ENCODE measurements at places on chromosomes 5 and 9.

- DNase-seq, result no peak
Measured at GRCh38 chr9:83959061-83959460, 21.0 kb downstream of the HNRNPK start.

- DNase-seq, result no peak
Measured at GRCh38 chr5:61245936-61246335, 83.7 kb upstream of the SMIM15 start.

DNA sequence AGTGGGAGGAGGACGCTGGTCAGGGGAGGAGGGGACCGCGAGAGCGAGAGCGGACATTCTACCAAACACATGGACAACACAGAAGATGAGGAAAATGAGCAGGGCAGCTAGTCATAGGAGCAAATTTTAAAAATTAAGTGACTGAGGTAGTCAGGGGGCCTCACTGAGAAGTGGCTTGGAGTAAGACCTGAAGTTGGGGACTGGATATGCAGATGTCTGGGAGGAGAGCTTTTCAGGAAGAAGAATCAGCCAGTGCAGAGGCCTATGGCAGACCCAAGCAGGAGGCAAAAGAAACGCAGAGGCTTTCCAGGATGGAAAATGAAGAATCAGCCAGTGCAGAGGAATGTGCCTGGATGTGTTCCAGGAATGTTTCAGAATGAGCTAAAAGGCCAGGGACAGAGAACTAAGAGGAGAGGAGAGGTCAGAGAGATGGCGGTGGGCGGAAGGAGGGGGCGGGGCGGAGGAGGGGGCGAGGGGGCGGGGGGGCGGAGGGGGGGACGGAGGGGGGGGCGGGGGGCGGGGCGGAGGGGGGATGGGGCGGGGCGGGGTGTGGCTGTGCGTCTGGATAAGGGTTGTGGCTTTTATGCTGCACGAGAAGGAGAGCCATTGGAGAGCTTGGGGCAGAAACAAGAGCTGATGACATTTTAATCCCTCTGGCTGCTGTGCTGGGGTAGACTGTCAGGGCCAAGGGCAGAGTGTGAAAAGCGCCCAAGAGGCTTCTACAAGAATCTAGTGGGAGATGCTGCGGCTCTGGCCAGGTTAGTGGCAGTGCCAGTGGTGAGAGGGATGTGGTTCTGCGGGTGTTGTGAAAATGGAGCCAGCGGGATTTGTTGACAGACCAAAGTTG is 129.6 kb downstream of the KCNIP1 start:
- DNase-seq, result no peak

GRCh38 chr9:133971121-133971951 is 20.8 kb downstream of the VAV2 start:
- peak; percentile 42 for DNase-seq

- DNase-seq, result no peak
Measured at GRCh38 chr5:158484150-158484549, 615.6 kb downstream of the EBF1 start.

DNA sequence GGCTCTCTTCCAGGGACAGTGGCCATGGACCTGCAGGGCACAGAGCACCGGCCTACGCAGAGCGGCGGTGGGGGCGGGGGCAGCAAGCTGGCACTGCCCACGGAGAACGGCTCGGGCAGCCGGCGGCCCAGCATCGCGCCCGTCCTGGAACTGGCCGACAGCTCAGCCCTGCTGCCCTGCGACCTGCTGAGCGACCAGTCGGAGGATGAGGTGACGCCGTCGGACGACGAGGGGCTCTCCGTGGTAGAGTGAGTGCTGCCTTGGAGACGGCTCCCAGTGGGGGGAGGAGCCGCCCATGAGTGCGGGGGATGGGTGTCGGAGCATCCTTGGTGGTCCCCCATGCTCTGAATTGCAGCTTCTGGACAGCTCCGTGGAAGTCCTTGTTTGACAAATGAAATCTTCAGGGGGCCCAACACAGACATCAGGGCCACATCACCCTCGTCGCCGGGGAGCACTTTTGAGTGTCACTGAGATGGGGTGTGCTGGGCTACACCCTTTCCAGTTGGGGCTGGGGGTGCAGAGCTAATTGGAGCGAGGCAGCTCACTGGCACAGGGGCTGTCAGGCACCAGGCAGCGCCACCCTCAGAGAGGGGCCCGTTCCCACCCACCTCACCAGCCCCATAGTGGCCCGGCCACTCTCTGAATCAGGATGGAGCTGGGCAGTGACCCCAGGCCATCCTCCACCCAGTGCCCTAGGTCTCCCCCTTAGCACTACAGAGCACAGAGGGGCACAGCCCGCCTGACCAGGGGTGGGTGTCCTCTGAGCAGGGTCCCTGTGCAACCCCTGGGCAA is 70.9 kb downstream of the KCNT1 start:
- DNase-seq, result no peak

- no peak for DNase-seq
Measured at GRCh38 chr5:77311214-77311571, 100.7 kb downstream of the PDE8B start.

GRCh38 chr5:21680196-21680595 is 1172.9 kb downstream of the CDH12 start:
- no peak for DNase-seq

GRCh38 chr9:89204801-89205200 is 26.2 kb upstream of the SHC3 start:
- no peak for DNase-seq

DNA sequence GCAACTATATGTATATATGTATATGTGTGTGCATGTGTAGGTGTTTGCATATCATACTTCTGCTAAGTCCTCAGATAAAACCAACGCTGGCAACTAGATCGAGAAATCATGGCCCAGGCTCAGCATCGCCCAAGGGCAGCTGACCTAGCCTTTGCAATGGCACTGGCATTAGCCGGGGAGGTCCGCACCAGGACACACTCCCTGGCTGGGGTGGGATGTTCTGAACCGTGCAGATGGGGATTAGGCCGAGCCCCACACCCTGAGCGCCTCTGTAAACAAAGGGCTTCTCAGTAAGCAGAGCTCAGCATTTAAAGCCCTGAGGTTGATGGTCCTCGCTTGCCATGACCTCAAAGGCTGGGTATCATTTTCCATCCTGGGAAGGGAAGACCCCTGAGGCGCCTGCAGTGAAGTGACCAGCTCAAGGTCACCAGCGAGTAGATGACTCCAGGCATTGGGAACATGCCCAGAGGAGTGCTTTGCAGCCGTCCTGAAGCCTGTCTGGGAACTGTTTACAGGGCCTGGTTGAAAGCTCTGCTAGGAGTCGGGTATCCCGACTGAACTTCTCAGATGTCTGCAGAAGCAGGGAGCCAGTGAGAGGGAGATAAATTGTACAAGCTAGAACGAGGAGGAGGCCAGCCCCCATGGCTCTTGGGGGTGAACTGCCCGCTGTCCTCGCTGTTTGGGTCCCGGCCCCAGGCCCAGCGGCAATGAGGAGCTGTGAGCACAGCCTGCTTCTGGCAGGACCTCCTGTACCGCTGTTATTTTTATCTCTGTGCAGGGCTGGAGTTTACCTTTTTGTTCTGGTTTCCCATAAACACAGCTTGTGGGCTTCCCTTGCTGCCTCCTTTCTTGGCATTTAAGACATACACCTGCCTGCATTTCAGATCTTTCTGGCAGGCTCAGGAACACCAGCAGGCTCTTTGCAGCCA is 18.4 kb downstream of the GADD45G start:
- peak; percentile 67 for DNase-seq

GRCh38 chr9:88342246-88342645 is 46.0 kb upstream of the SPIN1 start:
- no peak for DNase-seq

DNA sequence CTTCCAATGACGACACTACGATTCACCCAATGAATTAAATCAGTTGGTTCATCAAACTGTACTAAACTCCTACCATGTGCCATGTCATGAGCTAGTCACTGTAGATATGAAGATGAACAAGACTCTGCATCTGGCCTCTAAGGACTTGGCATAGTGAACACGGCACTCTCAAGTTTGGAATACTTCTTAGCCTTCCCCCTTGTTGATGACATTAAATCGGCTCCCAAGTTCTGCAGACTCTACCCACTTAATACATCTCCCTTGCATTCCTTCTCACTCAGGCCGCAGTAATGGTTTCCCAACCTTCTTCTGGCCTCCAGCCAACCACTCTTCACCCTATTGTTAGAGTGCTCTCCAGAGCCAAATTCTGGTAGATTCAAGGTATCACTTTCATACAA is 184.7 kb downstream of the MAPKAP1 start:
- no peak for DNase-seq

DNA sequence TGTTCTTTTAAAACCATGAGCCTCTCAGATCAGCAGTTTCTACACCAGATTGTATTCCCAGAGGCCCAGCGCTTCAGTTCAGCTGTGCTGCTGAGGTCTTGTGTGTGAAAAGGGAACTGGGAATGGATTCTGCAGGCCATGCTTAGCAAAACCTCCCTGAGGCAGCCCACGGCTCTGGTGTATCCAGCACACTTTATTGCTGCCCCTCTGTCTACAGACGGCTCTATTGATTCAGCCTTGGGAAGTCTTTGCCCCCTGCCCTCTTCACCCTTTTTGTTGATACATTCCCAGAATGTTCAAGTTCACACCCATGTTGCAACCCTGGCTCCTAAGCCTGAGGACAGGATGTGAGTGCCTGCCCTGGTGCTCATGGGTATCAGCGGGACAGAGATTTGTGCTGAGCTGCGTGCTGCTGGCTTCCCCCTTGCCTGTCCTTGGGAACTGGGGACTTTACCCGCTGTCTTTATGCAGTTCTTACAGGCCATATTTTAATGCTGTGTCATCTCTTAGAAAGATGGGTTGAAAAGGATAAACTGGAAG is 37.3 kb downstream of the ARHGAP26 start:
- peak; percentile 68 for DNase-seq

- no peak for DNase-seq
Measured at GRCh38 chr5:62306323-62306895, 403 bp downstream of the KIF2A start.

Measured in Right ventricle myocardium superior (tissue), 1 donor.